ENCODE measurements at places on chromosomes 13 and 19.

GRCh38 chr19:17755443-17755890 lies 4.2 kb downstream of the FCHO1 start:
- H3K27me3 ChIP-seq, result no peaks in the 10 kb centered on the region
- peaks cover 42% of the 10 kb centered on the region for H3K4me1 ChIP-seq
- H3K4me3 ChIP-seq, result no peak overlapping the region
- peak overlapping the region; percentile 69 for H3K27ac ChIP-seq
- no peak for DNase-seq
- peaks cover 49% of the 10 kb centered on the region for H3K36me3 ChIP-seq

DNA sequence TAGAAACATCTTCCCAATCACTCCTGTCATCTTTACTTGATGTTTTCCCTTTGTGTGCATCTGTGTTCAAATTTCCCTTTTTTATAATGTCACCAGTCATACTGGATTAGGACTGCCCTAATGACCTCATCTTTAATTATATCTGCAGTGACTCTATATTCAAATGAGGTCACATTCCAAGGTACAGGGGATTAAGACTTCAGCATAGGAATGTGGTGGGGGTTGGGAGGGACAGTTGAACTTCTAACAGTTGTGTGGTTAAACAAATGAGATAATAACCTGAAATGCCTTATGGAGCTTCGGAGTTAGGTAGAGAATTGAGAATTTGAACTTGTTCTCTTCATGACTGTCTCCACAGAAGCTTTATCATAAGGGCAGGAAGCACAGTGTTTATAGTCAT lies 23.0 kb downstream of the PAN3 start:
- H3K36me3 ChIP-seq, result peaks cover 27% of the 10 kb centered on the region
- H3K27ac ChIP-seq, result no peak overlapping the region
- no peak for DNase-seq
- no peak overlapping the region for H3K4me3 ChIP-seq

DNA sequence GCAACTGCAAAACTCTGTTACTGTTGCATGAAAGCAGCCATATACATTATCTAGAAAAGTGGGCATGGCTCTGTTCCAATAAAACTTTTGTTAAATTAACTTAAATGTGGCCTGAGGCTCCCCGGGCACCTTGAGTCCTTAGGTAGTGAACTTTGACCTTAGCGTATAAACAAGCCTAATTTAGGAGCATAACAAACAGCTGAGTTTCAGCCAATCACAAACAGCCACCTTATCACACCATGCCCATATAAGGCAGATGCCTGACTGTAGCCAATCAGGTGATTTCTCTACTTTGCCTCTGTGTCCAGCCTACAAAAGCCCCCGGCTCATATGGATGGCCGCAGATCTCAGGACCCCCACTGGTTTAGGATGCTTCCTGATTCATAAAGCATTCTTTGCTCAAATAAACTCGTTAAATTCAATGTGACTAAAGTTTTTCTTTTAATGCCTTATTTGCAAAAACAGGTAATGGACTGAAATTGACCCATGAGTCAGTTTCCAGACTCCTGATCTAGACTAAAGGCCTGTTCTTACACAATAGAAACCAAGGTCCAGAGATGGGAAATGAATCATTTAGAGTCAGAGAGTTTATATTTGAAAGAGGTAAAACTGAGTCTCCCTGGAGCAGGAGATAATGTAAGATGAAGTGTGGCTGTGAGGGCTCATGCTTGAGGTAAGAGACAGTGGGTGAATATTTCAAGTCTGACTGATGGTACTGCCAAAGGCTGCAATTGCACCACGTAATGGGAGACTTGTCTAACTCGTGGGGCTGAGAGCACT lies 130.2 kb downstream of the FGF9 start:
- no peaks in the 10 kb centered on the region for H3K36me3 ChIP-seq
- peaks cover 2% of the 10 kb centered on the region for H3K27me3 ChIP-seq
- no peak for DNase-seq
- H3K4me3 ChIP-seq, result no peak overlapping the region

DNA sequence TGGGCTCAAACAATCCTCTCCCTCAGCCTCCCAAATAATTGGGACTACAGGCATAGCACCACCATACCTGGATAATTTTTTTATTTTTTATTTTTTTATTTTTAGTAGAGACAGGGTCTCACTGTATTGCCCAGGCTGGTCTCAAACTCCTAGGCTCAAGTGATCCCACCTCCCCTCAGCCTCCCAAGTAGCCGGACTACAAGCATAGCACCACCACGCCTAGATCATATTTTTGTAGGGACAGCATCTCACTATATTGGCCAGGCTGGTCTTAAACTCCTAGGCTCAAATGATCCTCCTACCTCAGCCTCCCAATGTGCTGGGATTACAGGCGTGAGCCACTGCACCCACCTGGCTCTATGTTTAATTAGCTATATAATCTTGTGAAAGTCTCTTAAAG lies 114.2 kb downstream of the TRPC4 start:
- H3K36me3 ChIP-seq, result no peaks in the 10 kb centered on the region
- H3K27me3 ChIP-seq, result no peaks in the 10 kb centered on the region
- no peak for DNase-seq
- H3K27ac ChIP-seq, result no peak overlapping the region
- H3K4me3 ChIP-seq, result no peak overlapping the region
- H3K4me1 ChIP-seq, result no peaks in the 10 kb centered on the region

DNA sequence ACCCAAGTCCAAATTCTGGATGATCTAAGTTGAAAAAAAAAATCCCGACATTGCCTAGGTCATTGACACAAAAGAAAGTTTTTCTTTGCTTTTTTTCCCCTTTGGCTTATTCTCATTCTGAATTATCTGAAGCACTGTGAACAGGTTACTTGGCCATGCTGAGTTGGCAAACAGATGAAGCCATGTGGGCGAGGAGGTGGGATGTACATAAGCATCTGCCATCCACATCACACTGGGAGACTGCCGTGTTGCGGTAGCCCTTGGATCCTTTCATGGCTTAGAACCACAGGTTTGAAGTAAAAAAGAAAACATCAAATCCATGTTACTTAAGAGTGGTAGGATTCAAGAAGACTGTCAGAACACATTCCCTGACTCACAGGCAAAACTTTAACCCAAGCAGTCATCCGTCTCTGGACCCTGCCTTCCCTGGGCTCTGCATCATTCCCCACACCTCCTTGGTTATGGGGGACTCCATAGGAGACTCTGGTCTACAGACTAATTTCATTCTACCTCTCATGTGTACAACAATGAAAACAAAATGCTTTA lies 242.5 kb upstream of the SERP2 start:
- H3K27ac ChIP-seq, result no peak overlapping the region
- H3K36me3 ChIP-seq, result no peaks in the 10 kb centered on the region
- peaks cover 5% of the 10 kb centered on the region for H3K27me3 ChIP-seq
- DNase-seq, result no peak
- no peaks in the 10 kb centered on the region for H3K4me1 ChIP-seq
- H3K4me3 ChIP-seq, result no peak overlapping the region

DNA sequence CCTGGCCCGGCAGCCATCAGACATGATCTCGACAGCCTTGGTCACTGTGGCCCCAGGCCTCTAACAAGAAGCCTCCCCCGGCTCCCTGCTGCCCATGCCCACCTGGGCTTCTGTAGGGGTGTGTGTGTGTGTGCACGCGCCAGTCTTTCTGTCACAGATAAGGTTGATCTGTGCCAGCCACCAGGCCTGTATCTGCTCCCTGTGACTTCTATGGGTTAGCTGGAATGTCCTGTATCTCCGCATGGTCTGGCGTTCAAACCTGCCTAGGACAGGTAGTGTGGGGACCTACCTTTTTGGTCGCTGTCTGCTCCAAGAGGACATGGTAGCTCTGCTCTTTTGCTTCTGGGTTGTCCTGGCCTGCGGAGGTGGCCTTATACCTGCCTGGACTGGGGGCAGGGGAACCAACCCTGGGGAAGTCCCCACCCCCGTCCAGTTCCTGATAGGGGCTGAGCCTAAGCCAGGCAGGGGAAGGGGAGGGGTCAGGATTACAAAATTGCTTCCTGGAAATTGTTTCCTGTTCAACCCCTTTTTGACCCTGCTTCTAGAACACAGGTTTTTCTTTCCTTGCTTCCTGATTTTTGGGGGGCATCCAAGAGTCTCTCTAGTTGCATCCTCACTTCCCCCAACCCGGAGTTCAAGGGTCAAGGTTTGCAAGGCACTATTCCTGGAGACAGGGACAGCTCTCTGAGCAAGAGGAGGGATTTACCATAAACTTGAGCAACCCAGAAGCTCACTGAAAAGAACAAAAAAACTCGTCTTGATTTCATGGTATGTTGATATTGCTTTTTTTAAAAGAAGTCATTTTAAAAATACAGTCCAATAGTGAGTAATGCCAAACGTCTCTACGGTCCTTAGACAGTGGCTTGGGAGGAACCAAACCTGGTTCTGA lies at the start of gene LRG1:
Gene LRG1 (minus strand): TSS at position 344 of the 889 bp plus-strand sequence. CDS start 23 bp downstream, at position 321.
- H3K4me1 ChIP-seq, result peaks cover 5% of the 10 kb centered on the region
- no peak within 1 kb of the TSS for H3K4me3 ChIP-seq
- H3K27ac ChIP-seq, result peak within 1 kb of the TSS; percentile 67

DNA sequence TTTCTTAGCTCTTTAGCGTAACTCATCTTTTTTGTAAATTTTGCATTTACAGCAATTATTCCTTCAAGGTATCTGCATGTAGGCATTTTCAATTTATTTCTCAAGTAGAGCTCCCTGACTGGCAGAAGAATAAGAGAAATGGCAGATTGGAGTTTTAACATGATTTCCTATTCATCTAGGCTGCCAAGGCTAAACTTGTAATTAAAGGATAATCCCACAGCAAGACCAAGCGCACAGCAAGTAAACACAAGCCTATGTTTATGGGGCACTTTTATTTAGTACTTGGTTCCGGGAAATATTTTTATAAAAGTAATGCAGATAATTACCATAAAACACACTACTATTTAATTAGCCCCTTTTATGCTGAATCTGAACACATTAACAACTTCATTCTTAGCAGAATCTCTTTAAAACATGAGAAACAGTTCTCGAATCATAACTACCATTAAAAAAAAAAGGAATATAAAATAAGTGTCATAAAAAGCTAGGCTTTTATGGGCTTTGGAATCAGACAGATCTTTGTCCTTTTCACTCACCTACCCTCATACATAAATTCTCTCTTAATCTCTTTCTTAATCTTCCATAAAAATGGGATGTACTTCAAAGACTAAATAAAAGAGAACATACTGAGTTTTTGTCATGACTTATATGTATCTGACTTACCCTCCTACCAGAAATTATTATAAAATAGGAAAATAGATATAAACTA lies 961.6 kb upstream of the MIR17HG start:
- no peaks in the 10 kb centered on the region for H3K4me1 ChIP-seq
- H3K27ac ChIP-seq, result no peak overlapping the region

DNA sequence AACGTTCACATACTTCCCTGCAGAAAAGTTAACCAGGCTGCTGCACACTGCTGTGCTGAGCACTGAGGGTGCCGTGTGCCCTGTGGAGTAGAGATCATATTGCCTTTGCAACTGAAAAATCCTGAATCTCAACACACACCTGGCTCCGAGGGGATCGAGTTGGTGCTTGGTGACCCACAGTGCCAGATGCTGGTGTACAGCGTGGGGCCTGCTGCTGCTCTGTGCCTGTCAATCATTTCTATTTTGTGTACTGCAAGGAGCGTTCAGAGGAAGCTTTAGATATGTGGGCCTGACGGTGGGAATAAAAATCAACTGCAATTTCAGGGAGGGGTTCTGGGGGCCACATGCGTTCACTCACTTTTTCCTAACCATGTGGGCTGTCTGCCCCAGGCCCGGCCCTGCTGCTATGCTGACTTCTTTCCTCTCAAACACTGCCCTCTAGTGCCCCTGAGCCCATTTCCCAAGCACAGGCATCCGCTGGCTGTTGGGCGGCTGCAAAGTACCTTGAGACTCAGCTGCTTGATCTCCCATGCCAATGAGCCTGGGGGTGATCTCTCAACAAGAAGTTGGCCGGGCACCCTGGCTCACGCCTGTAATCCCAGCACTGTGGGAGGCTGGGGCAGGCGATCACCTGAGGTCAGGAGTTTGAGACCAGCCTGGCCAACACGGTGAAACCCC lies 9.7 kb upstream of the LENG8 start:
- peak; percentile 43 for DNase-seq
- H3K4me3 ChIP-seq, result no peak overlapping the region
- peak overlapping the region; percentile 25 for H3K27ac ChIP-seq

DNA sequence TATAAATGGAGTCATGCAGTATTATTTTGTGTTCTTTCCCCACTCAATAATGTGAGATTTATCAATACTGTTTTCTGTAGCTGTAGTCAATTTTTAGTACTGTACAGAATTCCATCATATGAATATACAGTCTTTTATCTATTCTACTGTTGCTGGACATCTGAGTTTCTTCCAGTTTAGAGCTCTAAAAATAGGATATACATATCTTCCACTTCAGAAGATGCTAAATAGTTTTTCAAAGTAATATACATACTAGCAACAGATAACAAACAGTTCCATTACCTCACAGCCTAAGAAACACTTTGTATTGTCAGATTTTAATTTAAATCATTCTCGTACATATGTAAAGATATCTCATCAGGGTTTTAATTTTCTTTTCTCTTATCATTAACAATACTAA lies 149.6 kb downstream of the UGGT2 start:
- H3K27me3 ChIP-seq, result no peaks in the 10 kb centered on the region
- H3K4me1 ChIP-seq, result no peaks in the 10 kb centered on the region
- no peak overlapping the region for H3K4me3 ChIP-seq

GRCh38 chr19:38852231-38853044 lies 2.7 kb upstream of the HNRNPL start:
- peaks cover 16% of the 10 kb centered on the region for H3K36me3 ChIP-seq
- peak; percentile 63 for DNase-seq
- peaks cover 45% of the 10 kb centered on the region for H3K4me1 ChIP-seq
- no peaks in the 10 kb centered on the region for H3K27me3 ChIP-seq

- no peaks in the 10 kb centered on the region for H3K4me1 ChIP-seq
- H3K27me3 ChIP-seq, result no peaks in the 10 kb centered on the region
- no peaks in the 10 kb centered on the region for H3K36me3 ChIP-seq
- H3K4me3 ChIP-seq, result no peak overlapping the region
- DNase-seq, result no peak
Measured at GRCh38 chr13:112979406-112979902, 10.4 kb downstream of the MCF2L start.

DNA sequence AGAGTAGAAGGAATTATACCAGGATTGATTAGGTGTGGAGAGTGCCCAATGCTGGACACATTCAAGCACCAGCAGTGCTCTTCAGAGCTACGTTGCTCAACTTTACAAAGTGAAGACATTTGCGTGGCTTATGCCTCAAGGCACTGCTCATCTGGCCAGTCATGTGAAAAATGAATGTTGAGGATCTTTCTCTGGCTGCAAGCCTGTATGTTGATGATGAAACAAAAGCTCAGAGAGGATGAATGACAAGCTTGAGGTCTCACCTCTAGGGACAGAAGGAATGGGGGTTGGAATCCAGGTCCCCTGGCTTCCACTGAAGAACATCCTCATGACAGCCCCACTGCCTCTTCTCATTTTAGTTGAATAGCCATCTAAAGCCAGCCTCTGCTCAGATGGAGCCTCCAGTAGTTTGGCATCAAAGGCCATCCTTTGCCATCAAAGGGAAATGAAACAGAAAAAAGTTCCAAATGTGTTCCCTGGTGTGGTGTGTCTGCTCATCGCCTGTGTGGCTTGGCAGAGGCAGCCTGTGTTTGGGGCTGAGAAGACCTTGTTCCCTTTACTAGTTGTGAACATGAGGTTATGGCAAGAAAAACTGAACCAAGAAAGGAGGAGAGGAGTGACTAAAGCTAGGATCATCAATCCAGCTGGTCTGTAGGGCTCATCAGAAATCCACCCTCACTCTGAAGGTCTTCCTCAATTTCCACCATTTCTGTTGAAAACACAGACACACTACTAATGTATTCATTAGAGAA lies 114.0 kb upstream of the KL start:
- H3K4me1 ChIP-seq, result peaks cover 31% of the 10 kb centered on the region
- no peak for DNase-seq
- no peak overlapping the region for H3K27ac ChIP-seq
- H3K27me3 ChIP-seq, result peaks cover 4% of the 10 kb centered on the region

GRCh38 chr13:92224825-92225224 lies 826.4 kb downstream of the GPC5 start:
- no peaks in the 10 kb centered on the region for H3K27me3 ChIP-seq
- no peak overlapping the region for H3K27ac ChIP-seq
- no peak for DNase-seq
- H3K4me1 ChIP-seq, result no peaks in the 10 kb centered on the region
- H3K4me3 ChIP-seq, result no peak overlapping the region

Data from activated CD4-positive, alpha-beta T cell treated with anti-CD3 and anti-CD28 coated beads, Interleukin-2, amount 10 ng/mL, durations not matched to agents 7 days and 5 days (primary cell).